ENCODE measurements at places on chromosomes 7 and 10.

DNA sequence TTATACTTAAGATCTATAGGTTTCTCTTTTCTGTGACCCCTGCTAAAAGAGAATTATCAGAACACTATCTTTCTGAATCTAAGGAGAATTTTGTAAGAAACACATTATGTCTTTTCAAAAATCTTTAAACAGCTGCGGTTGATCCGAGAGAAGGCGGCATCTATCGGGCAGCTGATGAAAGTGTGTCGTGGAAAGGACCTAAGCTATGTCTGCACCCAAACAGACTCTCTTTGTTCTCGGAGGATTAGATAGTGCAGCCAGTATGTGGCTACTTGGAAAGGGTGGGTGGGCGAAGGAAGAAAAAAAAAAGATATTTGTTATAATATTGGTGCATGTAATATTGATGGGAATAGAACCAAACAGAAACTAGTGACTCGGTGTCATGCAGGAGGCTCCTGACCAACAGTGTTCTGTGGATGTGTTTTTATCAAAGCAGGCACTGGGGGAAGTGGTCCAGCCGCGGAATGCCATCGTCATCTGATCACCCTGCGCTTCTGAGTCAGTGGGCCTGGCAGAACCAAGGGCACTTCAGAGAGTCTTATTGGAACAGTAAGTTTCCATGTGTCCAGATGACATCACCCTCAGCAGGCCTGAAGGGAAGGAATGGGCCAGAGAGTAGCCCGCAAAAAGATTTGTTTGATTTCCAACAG lies 509.7 kb upstream of the AKR1E2 start:
- no peak for DNase-seq

DNA sequence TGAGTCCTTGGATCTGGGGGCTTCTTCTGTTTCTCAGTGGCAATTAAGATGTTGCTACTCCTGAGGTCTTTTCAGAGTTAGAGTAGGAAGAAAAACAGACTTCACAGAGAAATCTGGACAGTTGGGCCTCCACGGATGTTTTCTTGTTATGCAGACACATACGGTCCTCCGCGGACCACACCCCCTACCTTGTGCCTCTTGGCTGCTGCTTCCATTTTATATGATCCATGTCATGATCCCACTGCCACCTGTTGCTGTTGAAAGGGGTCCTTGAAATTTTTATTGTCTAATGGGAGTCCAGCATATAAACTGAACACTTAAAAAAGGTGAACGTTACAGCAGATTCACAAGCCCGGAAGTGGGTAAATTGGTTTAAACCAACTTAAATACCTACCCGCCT lies 8.3 kb downstream of the CELF2 start:
- DNase-seq, result no peak

- no peak for DNase-seq
Observed at GRCh38 chr7:17680943-17681351, 259.3 kb downstream of the SNX13 start.

DNA sequence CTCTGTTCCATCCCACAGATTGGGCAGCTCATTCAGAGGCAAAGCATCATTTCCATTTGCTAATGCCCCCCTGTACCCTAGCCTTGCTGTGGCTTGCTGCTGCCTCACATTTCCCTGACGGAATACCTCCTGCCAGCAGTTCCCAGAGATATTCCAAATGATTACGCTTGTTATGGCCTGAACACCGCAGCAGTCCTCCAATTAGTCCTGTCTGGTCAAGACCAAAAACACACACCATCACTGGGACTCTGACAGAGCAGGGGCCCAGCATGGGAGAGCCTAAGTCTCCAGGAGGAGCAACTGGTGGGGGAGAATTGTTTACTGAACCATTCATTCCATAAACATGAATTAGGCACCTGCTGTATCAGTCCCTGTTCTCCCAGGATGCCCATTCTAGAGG lies 6.1 kb downstream of the OGDHL start:
- DNase-seq, result no peak

DNA sequence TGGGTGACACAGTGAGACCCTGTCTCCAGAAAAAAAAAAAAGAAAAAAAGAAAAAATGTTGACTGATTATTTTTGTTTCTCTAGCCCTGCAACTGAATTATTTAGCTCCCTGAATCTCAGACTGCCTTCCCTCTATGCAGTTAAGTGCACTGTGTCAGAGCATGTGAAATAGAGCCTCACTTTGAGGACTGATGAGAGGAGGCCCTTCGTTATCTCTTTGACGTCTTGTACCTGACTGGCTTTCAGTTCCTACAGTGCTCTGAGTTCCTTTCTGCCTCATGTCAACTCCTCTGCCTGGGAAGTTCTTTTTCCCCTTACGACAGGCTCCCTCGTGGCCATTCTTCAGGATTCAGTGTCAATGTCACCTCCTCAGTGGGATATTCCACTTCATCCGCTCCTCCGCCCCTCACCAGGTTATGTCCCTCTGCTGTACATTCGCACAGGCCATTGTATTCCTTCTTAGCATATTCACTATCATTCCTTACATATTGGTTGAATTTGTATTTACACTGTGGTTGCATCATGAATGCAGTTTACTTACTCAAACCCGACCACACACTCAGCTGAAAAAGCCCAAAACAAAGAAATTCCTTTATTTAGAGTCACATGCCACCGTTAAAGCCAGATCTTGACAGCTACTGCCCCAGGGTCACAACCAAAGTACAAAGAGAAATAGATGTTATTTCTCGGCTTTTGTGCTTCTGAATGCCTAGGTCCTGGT lies 18.1 kb upstream of the CAMK2G start:
- no peak for DNase-seq

- no peak for DNase-seq
Observed at GRCh38 chr7:46586406-46586805, 665.3 kb upstream of the IGFBP3 start.

- no peak for DNase-seq
Observed at GRCh38 chr7:18541871-18542212, 46.3 kb downstream of the HDAC9 start.

Measured in neuronal stem cell (in vitro differentiated cells).